ENCODE measurements at places on chromosomes 4 and X.

DNA sequence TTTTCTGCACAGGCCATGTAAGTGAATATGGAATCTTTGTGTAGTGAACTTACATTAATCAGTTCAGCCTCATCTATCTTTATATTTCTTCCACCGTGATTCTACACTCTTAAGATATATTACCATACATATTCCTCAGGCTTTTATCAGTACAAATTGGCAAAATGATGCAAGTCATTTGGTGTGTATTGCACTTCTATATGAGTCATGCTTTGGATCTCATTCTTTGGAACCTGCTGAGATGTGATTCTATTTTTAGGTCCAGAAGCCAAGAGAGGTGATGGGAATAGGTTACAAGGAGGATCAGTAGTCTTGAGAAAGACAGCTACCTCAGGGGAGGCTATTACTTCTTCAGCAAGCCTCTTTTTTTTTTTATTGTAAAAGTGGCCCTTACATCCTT, 204.4 kb downstream of the ZNF330 start:
- DNase-seq, result no peak

DNA sequence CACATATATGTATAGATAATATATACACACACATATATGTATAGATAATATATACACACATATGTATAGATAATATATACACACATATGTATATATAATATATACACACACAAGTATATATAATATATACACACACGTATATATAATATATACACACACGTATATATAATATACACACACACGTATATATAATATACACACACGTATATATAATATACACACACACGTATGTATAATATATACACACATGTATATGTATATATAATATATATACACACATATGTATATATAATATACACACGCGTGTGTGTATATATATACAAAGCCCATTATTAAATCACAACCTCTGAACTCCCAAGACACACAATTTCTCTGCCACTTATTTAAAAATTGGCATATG, 8.0 kb upstream of the UBE2K start:
- DNase-seq, result no peak

- DNase-seq, result no peak
These were observed 66.2 kb downstream of the VCX3A start for GRCh38 chrX:6468706-6469105.

- no peak for DNase-seq
These were observed 48.3 kb downstream of the ATXN3L start for GRCh38 chrX:13271511-13271910.

DNA sequence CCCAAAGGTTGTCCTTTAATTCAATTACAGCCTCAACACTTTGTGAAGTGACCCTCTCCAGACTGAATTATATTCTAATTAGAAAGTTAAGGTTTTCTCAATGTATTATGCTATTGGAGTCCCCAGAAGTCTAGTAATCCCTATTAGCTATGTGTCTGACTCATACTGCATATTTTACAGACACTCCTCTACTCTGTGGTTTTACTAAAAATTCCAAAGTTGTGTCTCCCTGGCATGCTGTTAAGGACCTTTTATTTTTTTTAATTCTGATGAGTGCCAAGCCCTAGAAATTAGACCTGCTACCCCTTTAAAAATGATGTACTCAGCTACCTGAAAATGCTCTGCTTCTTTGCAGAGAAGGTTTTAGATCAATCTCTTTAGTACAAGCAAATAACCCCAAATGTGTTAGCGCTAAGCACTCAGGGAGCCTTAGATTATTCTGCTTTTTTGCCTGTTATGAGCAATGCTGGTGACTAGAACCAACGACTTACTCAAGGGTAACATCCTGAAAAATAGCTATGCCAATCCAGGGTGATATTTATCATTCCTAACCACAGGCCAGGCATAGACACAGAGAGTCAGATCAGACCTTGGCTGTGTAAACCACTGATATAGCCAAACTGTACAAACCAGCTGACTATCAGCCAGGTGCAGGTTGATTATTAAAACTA, 26.1 kb upstream of the CXCL13 start:
- DNase-seq, result no peak

- DNase-seq, result no peak
These were observed 229.5 kb downstream of the SPCS3 start for GRCh38 chr4:176549161-176549865.

GRCh38 chrX:46211079-46211478, 334.1 kb downstream of the ZNF674 start:
- no peak for DNase-seq

Data from cerebellum (tissue), 4 donors.